Panc1 (cell line): ENCODE measurements at places on chromosomes 13 and 19.

GRCh38 chr13:31756346-31756745, 17.0 kb downstream of the RXFP2 start:
- DNase-seq: no peak
- H3K4me3 ChIP-seq: no peak overlapping the region
- H3K36me3 ChIP-seq: no peaks in the 10 kb centered on the region
- H3K4me1 ChIP-seq: no peaks in the 10 kb centered on the region
- peaks cover 7% of the 10 kb centered on the region for H3K27me3 ChIP-seq

DNA sequence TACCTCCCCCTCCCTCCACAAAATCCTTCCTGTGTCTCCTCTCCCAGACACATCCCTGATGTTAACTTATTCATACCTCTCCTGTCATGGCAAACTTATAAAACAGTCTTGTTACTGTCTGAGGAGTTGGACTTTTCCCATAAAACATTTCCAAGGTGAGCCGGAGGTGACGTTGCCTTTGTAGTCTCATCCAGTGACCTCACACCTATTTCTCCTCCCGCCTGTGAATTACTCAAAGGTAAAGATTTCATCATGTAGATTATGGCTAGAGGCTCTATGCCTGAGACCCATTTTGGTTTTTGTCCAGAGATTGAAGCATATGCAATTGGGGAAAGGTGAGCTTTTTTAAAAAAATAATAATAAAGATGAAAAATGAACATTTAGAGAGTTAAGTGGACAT, 529.0 kb downstream of the MYO16 start:
- no peak for DNase-seq
- H3K27me3 ChIP-seq: no peaks in the 10 kb centered on the region
- peak overlapping the region; percentile 79 for H3K27ac ChIP-seq

- H3K27ac ChIP-seq: no peak overlapping the region
- no peaks in the 10 kb centered on the region for H3K27me3 ChIP-seq
- H3K4me1 ChIP-seq: no peaks in the 10 kb centered on the region
- no peak overlapping the region for H3K4me3 ChIP-seq
- no peak for DNase-seq
Measured at GRCh38 chr13:31236211-31236786, 36.5 kb downstream of the B3GLCT start.

GRCh38 chr19:49689133-49690078, at the start of gene ADM5:
TSS of gene ADM5 (plus strand) at chr19:49689594. CDS start at chr19:49689838, 244 bp downstream.
- H3K36me3 ChIP-seq: no peaks in the 10 kb centered on the region
- H3K4me3 ChIP-seq: no peak within 1 kb of the TSS
- no peaks in the 10 kb centered on the region for H3K27me3 ChIP-seq
- H3K4me1 ChIP-seq: 0 out of 2 replicates have a peak, but pooled peaks cover 2% of the 10 kb centered on the region
- DNase-seq: no peak
- H3K27ac ChIP-seq: no peak within 1 kb of the TSS

- DNase-seq: no peak
- no peaks in the 10 kb centered on the region for H3K27me3 ChIP-seq
- H3K27ac ChIP-seq: no peak overlapping the region
- no peak overlapping the region for H3K4me3 ChIP-seq
Measured at GRCh38 chr13:48028066-48028465, 9.5 kb upstream of the NUDT15 start.

GRCh38 chr13:109256866-109257760, 529.3 kb downstream of the IRS2 start:
- no peak overlapping the region for H3K4me3 ChIP-seq
- peak overlapping the region; percentile 92 for H3K27ac ChIP-seq
- H3K27me3 ChIP-seq: no peaks in the 10 kb centered on the region

DNA sequence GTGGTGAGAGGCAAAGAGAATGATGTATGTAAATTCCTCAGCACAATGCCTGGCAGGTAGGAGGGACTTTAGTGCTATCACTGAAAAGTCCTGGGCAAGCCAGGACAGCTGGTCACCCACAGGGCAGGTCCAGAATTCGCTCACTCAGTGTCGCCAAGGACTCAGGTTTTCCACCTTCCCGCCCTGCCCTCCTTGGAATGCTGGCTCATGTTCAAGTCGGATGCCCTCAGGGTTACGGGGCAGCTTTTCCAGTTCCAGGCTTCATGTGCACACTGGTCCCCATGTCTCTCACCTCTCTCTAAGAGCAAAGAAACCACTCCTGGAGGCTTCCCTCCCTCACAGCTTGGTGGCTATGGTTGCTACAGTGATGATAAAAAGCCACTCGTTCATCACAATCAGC, 24.8 kb upstream of the NAXD start:
- no peaks in the 10 kb centered on the region for H3K36me3 ChIP-seq
- H3K27me3 ChIP-seq: no peaks in the 10 kb centered on the region
- no peak overlapping the region for H3K27ac ChIP-seq
- no peak for DNase-seq
- H3K4me1 ChIP-seq: no peaks in the 10 kb centered on the region

DNA sequence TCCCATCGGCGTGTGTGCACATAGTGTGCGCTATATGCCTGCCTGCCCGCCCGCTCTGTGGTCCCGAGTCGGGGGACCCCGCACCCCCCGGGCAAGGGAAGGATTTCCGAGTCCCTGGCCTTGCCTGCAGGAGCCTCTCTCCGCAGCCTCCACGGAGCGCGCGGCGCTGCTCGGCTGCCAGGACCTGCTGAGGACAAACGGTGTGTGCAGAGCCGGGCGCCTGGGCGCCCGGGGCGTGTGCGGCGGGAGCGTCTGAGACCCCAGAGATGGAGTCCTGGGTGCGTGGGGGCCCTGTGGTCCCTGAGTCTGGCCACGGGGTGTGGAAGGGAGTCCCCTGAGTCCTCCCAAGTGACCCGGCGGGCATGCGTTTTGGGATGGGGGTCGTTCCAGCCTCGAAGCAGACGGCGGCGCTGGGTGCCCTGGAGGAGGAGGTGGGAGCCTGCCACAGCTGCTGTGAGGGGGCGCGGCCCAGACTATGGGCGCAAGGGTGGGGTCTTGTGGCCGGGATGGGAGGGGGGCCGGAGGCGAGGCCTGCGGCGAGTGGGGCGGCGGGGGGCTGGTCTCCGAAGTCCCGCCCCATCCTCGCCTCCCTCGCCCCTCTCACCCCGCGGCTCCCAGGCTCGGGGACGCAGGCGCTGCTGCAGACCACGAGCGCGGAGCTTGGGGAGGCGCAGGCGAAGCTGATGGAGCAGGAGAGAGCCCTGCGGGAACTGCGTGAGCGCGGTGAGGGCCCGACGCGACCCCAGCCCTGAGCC, 25.3 kb downstream of the CLEC4M start:
- no peaks in the 10 kb centered on the region for H3K36me3 ChIP-seq
- no peak overlapping the region for H3K27ac ChIP-seq
- no peak for DNase-seq
- no peak overlapping the region for H3K4me3 ChIP-seq

DNA sequence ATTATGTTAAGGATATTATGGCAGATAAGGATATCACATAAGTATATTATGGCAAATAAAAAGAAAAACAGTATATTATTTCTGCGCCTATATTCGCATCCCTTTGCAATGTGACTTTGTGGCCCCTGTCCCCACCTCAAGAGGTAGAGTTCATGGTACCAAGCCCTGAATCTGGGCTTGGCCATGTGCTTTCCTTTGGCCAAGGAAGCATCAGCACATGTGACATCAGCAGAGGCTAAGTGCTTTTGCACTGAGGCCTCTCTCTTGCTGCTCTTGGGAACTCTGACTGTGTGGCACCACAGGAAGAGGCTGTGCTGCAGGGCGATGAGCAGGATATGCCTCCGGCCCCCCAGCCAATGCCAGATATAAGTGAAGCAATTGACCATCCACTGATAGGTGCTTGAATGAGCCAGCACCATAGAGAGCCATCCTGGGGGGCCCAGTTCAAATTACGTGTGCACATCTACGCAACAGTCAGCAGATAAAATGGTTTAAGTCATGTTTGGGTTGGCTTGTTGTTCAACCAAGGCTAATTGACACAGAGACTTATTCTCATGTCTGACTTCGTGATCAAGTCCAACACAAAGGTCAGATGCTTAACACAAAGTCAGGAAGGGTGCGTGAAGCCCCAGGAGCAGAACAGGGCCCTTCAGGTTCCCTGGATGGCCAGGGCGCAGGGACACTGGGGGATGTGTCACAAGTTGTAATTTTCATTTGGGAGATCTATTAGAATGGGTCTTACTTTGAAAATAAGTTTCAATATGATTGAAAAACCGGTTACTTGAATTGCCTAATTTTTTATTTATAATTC, 173.3 kb downstream of the COL4A1 start:
- DNase-seq: no peak
- no peaks in the 10 kb centered on the region for H3K36me3 ChIP-seq
- H3K27ac ChIP-seq: no peak overlapping the region
- no peaks in the 10 kb centered on the region for H3K4me1 ChIP-seq
